Stimulated activated CD4-positive, alpha-beta T cell treated with anti-CD3 and anti-CD28 coated beads, Interleukin-4, amount 100 ng/mL, for 4 hours (primary cell): ENCODE measurements at places on chromosomes 13 and 19.
A peak's percentile ranks its signal among the peaks of the same experiment; 100 is the strongest.

DNA sequence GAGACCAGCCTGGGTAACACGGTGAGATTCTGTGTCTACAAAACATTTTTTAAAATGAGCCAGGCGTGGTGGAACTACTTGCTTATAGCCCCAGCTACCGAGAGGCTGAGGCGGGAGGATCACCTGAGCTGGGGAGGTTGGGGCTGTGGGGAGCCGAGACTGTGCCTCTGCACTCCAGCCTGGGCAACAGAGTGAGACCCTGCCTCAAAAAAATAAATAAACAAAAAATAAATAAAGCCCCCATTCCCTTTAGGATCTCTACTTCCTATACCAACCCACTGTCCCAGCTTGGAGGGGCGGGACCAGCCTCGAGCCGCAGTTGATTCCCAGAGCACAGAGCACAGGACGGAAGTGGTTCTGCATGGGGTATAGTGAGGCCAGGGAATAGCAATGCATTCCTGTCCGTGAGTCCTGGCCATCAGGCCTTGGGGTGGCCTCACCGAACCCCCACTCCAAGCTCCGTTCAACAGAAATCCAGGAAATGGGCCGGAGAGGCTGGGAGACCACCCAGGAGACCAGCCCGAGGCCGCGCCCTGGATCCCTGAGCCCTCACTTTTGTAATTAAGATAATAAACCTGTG, 4.9 kb upstream of the PTBP1 start:
- no peak for DNase-seq

DNA sequence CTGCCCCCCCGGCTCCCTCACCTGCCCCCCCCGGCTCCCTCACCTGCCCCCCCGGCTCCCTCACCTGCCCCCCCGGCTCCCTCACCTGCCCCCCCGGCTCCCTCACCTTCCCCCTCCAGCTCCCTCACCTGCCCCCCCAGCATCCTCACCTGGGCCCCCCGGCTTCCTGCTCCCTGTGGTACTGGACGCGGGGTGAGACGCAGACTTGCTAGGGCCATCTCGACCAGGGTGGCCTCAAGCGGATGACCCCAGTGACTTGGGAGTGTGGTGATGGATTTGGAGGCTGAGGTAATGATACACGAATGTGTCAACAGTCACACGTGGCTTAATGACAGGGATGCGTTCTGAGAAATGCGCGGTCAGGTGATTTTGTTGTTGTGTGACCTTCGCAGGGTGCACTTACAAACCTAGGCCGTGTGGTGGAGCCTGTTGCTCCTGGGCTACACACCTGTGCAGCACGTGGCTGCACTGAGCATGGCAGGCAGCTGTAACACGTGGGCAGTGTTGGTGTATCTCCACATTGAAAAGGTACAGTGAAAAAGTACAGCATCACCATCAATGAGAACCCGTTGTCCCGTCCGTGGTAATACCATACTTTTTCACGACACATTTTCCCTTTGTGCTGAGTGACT, 197.8 kb downstream of the TEX29 start:
- no peak for DNase-seq

DNA sequence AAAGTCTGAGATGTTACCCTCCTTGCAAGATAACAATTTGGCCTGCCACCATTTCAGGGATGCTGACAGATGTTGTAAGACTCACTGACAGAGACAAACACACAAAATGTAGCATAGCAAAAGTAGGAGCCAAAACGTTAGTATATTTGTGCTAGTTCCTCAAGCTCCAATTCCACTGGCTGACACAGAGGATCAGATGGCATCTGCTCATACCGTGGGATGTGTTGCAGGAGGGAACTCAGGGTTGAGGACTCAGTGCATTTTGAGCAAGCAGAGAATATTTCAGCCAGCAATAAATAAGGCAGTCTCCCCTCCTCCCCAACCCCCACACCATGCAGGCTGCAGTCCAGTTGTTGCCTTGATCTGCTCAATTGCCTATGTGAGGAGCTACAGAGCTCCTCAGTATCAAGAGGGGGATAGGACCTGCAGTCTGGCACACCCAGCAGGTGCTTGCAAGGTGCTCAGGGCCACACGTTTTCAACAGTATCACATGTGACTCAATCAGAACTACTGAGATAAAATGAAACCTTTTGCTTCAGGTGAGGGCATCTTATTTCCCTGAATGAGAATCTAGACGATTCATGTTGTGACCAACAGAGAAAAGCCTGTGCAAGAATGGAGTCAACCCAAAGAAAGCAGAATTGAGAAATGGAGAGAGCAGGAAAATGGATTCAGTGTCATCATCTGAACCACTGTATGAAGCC, 23.6 kb upstream of the LRCH1 start:
- DNase-seq: no peak

GRCh38 chr13:72960541-72960940, 98.3 kb upstream of the KLF5 start:
- DNase-seq: no peak

- no peak for DNase-seq
Observed at GRCh38 chr13:112995395-112996191, 26.6 kb downstream of the MCF2L start.

GRCh38 chr19:43318796-43319314, 34.6 kb upstream of the CD177 start:
- DNase-seq: no peak

- DNase-seq: no peak
Observed at GRCh38 chr19:30228835-30229524, 143.2 kb upstream of the ZNF536 start.

DNA sequence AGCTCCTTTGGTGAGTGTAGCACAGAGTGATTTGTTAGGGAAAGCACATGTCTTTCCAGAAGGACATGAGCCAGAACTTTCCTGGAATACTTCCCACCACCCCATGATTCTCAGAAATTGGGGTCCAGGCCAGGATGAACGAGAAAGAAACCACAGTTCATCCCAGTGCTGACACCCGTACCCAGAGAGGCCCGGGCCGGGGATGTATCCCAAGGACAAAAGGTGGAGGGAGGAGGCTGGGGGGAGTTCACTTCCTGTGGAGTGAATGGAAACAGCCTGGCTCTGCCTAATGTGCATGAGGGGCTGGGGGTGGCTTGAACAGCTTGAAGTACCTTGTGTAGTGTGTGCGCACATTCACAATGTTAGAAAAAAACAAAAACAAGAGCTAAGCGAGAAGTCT, 47.5 kb downstream of the CDADC1 start:
- no peak for DNase-seq

DNA sequence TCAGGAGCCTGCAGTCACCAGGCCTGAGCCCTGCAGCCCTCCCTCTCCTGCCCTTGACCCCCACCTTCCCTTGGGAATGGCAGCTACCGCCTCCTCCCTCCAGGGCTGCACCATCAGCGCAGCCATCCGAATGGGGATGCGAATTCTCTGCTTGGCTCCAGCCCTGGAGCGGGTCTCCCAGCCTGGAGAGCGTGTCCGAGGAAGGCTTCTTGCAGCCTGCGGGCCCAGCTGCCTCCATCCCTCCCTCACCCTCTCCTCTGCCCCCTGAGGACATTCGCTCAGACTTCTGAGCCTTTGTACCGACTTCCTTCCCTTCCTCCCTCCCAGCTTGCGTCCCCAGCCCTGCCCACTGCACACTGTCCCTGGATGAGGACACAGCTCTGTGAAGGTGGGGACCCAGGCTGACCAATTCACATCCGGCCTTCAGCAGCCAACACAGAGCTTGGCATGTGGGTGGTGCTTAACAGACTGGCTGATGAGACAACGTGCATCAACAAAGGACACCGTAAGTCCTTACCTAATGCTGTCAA, 6.0 kb upstream of the NKPD1 start:
- no peak for DNase-seq

DNA sequence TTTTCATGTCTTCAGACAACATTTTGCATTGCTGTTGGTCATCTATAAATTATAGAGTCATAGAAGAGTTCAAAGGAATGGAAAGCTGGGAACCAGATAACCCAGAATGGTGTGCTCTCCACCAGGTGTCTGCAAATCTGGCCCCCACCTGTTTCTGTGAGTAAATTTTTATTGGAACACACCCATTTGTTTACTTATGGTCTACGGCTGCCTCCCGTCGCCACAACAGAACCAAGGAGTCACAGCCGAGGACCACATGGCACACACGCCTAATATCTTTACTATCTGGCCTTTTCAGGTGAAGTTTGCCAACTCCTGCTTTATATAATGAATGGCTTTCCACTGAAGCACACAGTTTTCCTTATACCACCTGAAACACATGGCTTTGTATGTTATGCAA, 58.2 kb downstream of the EFNB2 start:
- DNase-seq: no peak

GRCh38 chr19:33557720-33558119, 36.1 kb upstream of the PEPD start:
- DNase-seq: no peak

DNA sequence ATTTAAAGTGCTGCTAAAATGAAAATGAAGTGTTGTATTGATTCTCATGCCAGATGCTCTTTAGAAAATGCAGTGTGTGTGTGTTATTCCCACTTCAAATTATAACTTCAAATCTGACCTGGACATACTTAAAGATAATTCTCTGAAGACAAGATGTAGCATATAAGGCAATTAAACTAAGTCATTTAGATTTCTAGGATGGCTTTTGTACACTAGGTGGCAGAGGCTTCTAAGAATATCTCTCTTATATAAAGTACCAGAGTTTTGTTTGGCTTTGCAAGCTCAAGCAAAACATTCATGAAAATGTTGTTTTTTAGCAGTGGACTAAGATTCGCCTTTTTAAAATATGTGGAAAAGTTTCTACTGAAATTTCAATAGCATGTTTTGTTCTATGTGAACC, 407.2 kb downstream of the GPC5 start:
- no peak for DNase-seq

DNA sequence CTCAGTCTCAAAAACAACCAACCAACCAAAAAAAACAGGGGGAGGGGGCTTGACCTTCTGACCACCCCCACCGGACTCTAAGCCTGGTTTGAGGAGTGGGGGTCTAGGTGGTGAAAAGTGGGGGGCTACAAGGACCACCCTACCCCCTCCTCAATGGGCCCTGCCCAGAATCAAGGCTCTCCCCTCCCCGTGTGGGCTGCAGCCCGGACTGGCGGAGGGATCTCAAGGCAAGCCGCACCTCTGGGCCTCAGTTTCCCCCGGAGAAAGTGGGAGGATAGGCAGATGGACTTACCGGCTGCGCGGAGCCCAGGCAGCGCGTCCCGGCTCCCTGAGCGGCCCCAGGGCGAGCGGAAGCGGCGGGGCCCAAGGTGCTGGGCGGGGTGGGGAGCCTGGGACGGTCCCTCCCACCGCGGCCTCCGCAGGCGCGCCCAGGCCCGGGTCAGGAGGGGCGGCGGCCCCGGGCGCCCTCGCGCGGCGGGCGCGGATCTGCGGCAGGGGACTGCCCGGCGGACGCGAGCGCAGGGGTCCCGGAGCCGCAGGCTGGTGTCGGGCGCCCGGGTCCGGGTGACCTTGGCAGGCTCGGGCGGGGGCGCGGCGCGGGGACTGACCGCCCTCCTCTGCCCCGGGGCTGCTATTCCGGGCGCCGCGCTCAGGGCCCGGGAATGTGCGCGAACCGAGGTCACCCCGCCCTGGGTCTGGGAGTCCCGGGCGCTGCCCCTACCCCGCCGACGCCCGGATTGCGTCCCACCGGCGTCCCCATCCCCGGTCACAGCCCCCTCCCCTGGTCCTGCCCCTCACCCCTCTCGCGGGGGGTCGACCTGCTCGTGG, at the start of gene ADAMTSL5:
Gene ADAMTSL5, minus strand, starts transcription at position 349 of the 828 bp plus-strand sequence. CDS start 2,076 bp downstream, outside the sequence.
- peak; percentile 71 for DNase-seq

DNA sequence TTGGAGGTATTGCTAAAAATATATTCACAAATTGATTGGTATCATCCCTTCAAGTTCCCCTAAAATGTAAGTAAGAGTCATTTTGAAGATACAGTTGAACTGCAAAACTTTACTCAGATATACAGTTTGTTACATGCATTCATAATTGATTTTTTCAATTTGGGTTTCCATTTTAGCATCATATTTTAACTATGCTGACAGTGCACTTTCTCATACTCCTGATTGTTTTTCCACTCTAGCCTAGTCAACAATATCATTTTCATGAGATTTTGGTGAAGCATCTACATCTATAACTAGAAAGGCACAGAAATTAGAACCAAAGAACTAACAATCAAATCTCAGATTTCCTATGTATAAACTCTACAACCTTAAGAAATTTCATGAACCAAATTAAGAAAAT, 2850.4 kb upstream of the PCDH20 start:
- no peak for DNase-seq

GRCh38 chr13:41970918-41971317, 10.0 kb upstream of the VWA8 start:
- DNase-seq: no peak

DNA sequence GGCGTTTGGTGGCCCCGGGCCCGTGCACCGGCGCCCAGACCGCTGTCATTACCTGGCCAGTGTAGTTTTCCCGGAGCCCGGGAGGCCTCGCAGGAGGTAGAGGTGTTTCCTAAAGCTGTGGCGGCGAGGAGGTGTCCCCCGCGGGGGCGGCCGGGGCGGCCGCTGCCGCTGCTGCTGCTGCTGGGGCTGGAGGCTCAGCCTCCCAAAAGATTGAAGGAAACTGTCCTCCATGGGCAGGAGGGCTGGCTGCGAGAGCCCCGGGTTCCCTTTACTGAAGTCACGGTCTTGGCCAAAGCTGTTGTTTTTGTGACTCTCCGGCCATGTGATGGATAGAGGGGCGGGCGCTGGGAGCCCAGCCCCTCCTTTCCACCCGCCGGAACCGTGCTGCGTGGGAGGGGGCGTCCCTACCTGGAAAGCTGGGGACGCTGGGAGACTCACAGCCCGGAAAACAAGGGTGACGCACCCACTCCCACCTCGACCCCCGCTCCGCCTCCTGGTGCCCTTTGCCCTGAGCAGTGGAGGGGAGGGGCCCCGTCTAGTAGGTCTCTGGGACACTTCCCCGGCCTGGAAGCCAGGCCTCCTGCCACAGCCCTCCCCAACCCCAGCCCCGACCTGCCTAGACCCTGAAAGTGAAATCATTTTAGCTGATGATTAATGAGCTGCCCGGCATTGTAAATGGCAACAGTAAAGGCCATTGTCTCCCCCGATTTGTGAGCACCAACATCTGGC, at the start of gene N4BP2L1:
Gene N4BP2L1, minus strand, starts transcription at position 279 of the 729 bp plus-strand sequence. Its CDS starts 48 bp downstream, at position 231.
- peak; percentile 91 for DNase-seq

DNA sequence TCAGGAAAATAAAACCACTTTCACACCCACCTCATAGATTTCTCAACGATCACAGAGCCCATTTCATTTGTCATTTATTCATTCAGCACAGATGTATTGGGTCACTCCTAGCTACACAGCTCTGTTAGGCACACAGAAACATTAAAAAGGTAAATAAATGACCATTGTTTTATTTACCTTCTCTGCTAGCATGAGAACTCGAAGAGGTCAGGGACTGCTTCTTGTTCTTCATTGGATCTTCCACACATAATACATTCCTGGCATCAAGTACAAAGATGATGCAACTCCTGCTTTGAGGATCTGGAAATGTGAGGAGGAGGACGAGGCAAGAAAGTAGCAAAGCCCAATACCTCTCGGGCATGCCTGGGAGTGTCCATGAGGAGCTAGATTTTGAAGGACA, 168.1 kb downstream of the RBM26 start:
- DNase-seq: no peak

- no peak for DNase-seq
Observed at GRCh38 chr19:30518965-30519606, 146.9 kb downstream of the ZNF536 start.

- peak; percentile 75 for DNase-seq
Observed at GRCh38 chr19:35959040-35959967, 23.1 kb downstream of the LRFN3 start.

GRCh38 chr19:52248241-52248640, 21.1 kb upstream of the ZNF766 start:
- DNase-seq: peak; percentile 64
